ENCODE measurements at places on chromosomes 7 and 10.

DNA sequence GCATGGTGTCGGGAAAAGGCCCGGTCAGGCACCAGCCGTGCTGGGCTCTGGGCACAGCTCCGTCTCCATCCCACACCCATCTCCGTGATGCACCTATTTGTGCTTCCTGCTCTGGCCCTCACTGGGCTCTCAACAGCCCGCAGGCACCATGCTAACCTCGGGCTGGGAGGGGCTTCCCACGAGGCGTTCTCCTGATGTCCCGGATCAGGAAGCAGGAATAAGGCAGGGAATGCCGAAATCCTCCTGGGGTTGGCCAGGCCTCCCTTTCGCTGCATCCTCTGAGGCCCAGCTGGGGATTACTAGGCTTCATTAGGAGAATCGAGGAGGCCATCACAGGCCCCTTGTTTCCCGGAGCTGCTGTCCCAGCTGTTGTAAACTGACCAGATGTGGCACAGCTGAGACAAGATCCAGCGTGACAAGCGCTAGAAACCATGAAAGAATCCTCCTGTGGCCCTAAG, 72.0 kb downstream of the FAM53B start:
- DNase-seq, result no peak

GRCh38 chr7:130210181-130210935, 2.7 kb downstream of the SSMEM1 start:
- no peak for DNase-seq

GRCh38 chr7:86653919-86654659, 10.4 kb downstream of the GRM3 start:
- no peak for DNase-seq

DNA sequence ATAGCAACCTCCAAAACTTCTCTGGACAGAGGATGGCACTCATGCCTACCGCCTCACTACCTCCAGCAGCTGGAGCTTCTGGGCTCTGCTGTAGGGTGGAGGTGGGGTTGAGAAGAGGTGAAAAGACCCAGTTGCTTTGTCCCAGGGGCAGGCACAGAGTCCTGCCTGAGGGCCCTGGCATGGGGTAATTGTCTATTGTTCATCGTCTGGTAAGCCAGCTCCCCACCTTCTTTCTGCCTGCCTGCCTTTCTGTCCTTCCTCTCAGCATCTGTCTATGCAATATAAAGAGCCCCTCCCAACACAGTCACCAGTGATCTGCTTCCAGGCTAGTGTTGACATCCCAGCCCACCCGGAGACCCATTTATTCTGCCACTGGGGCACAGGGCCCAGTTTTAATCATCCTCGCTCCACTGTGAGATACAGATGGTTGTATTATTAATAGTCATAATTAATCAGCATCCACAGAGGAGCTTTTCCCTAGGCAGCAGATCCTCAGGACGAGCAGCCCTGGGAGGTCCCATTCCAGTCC, 39.0 kb downstream of the ZMIZ1 start:
- no peak for DNase-seq

DNA sequence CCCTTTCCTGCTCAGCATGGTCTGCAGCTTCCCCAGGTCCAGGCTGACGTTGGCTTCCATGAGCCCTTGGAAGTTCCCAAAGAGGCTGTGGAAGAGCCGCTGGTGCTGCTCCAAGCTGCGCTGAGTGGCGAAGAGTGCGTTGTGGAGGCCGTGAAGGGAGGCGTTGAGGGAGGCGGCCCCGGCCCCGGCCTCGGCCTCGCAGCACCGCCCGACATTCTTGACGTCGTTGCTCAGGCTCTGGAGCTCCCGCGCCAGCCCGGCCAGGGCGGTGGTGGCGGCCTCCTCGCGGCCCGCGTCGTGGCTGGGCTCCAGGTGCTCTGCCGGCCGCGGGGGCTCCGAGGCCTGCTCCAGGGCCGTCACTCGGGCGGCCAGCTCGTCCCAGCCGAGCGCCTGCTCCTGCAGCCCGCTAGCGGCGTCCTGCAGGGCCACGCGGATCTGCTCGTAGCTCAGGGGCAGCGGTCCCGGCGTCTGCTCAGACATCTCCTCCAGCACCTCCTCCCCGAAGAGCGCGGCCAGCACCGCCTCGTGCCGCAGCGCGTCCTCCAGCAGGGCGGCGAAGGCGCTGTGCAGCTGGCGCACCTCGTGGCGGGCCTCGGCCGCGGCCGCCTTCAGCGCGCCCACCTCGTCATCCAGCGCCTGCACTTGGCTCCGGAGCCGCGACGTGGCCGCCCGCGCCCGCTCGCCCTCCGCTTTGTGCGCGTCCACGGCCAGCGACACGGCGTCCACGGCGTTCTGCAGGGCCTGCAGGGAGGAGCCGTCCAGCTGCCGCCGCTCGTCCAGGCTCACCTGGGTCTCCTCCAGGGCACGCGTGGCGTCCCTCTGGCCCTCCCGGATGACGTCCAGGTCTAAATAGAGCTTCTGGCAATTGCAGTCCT, 14.7 kb downstream of the MMRN2 start:
- no peak for DNase-seq

Measured in stimulated activated CD4-positive, alpha-beta T cell treated with anti-CD3 and anti-CD28 coated beads, Interleukin-1b, Interleukin-23, amount 100 ng/mL, for 1 hour (primary cell).